WTC11 (cell line): ENCODE measurements at places on chromosomes 13 and 19. TPM values are rescaled to one million over a fixed set of nuclear protein-coding genes. Genes with fewer than 3 reads are reported as not detected.
A peak's percentile ranks its signal among the peaks of the same experiment; 100 is the strongest.

DNA sequence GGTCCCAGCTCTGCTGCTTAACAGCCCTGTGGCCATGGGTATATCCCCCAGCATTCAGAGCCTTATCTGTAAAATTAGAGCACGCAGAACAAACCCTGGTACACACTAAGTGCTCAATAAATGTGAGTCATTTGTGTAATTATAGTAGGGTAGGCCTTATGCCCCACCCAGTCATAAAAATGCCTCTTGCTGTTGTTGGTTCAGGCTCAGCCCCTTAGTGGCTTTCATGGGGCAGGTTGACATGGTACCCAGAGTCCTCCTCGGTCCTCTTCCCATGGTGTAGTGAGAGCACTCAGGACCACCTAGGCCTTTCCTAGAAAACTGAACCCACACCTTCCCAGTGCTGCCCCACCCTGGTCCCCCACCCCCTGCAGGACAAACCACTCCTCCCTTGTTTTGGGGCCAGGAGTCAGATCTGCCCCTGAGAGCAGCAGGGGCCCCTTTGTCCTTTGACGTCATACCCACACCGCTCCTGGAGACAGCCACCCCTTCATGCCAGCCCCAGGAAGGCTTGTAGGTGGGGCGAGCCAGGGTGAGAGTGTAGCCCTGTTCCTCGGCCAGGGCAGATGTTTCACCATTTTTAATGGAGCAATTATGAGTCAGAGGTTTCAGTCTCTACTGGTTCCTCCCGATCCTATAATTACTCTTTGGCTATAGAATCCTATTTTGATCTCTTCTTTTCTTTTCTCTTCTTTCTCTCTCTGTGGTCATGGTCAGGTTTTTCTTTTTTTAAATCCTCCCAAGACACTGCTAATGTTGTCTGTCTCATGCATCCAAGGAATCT is 36.8 kb downstream of the ACTN4 start:
- no peak for DNase-seq
- peak overlapping the region; percentile 99 for H3K27ac ChIP-seq
- no peaks in the 10 kb centered on the region for H3K27me3 ChIP-seq

- H3K4me3 ChIP-seq: no peak overlapping the region
- H3K4me1 ChIP-seq: peaks cover 8% of the 10 kb centered on the region
- H3K27ac ChIP-seq: no peak overlapping the region
- peaks cover 35% of the 10 kb centered on the region for H3K27me3 ChIP-seq
Observed at GRCh38 chr19:43700395-43701000, 15.4 kb upstream of the IRGC start.

DNA sequence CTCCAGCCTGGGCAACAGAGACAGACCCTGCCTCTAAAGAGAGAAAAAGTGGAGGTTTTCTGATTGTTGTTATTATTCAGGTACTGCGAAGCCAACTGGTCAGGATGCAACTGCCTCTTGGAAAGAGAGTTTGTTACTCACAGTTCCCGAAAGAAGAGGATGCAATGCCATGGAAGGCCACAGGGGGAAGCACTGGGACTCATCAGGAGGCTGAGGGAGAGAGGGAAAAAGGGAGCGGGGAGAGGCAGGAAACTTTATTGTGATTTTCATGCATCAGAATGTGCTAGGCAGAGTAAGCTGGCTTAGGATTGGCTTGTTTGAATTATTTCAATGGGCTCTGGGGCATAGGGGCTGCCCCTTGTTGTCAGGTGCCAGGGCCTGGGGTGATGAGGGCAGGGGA is 27.6 kb downstream of the MYO9B start:
- no peak overlapping the region for H3K4me3 ChIP-seq
- peak; percentile 70 for DNase-seq
- H3K36me3 ChIP-seq: peaks cover 25% of the 10 kb centered on the region

DNA sequence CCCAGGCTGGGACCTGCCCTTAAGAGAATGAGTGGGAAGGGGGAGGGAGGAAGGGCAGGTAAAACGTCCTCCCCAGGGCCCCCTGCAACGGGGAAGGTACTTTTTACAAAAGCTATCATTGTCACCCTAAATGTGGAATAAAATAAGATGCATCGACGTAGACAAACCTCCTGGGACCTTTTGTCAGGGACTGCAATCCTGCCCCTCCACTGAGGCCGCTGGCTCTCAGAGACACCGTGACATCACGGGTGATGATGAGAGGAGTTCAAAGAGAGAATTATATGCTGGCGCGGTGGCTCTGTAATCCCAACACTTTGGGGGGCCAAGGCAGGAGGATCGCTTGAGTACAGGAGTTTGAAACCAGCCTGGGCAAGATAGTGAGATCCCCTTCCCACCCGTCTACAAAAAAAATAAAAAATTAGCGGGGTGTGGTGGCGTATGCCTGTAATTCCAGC is 1.8 kb upstream of the MYBPC2 start:
- peak overlapping the region; percentile 18; the same call in 1 of the 2 replicates for H3K27ac ChIP-seq
- peak overlapping the region; percentile 78 for H3K4me3 ChIP-seq
- H3K27me3 ChIP-seq: peaks cover 35% of the 10 kb centered on the region
- H3K36me3 ChIP-seq: no peaks in the 10 kb centered on the region
- H3K4me1 ChIP-seq: peaks cover 31% of the 10 kb centered on the region

DNA sequence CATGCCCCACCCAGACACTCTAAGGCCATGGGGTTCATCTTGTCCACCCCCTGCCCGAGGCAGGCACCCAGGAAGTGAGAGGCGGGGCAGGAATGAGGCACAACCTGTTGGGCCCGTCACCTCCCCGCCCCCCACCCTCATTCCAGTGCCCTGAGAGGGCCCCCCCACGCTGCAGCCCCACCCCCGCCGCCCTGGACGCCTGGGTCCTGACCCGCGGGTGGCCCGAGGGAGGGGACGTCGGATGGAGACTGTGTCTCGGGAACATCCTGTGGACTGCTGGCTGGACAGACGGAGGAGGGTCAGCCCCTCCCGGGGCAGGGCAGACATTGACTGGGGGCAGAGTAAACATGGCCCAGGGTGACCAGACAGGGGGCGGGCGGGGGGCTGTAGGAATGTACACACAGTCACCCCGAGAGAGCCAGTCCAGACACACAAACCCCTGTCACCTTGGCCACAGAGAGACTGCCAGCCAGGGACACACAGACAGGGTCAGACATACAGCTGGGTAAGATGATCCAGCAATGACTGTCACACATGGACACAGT is 7.4 kb upstream of the JUNB start:
- H3K36me3 ChIP-seq: no peaks in the 10 kb centered on the region
- no peaks in the 10 kb centered on the region; the same call in 1 of the 2 replicates for H3K27me3 ChIP-seq
- no peak for DNase-seq

The FAM216B gene
- total RNA-seq: not detected in 3 replicates

The IGFL1 gene
- not detected in 3 replicates for total RNA-seq
